Activated T-helper 2 cell treated with anti-CD3 and anti-CD28 coated beads, Interferon-gamma antibody, Interleukin-2, Interleukin-4, amounts not matched to agents 10 μg/mL and 5 μg/mL and 100 μg/mL, durations not matched to agents 14 hours and 24 hours and 36 hours (primary cell): ENCODE measurements at places on chromosomes 6 and 20. TPM values are rescaled to one million over a fixed set of nuclear protein-coding genes. Genes with fewer than 3 reads are reported as not detected.

TGM3 gene
- total RNA-seq = not detected in 2 replicates

SRMS gene
- not detected in 2 replicates for total RNA-seq

PDE7B gene
- 27.6 and 28.8 TPM in 2 replicates for total RNA-seq

SLC22A1 gene
- 1.2 and 1.4 TPM in 2 replicates for total RNA-seq

GNMT gene
- 0.62 and 0.69 TPM in 2 replicates for total RNA-seq

PRR18 gene
- total RNA-seq = 0.14 and 0.25 TPM in 2 replicates

CALHM4 gene
- not detected in 2 replicates for total RNA-seq
